ENCODE measurements at places on chromosomes 6 and 20. TPM values are rescaled to one million over a fixed set of nuclear protein-coding genes. Genes with fewer than 3 reads are reported as not detected.

DNA sequence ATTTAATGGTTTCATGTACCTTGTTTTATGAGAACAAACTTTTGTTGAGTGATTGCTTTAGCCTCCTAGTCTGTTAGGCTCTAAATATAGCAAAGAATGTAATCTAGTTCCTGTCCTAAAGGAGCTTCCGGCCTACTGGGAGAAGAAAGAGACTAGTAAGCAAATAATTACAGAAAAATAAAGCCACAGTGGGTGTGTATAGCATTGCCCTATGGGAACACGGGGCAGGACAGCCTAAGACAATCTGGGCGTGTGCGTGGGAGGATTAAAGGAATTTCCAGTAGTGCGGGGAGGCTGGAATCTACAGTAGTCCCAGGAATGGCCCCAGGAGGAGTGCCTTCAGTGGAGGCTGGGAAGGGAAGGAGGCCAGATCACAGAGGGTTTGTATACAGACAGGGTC lies 98.1 kb upstream of the AKAP12 start:
- no peak for DNase-seq

- no peak for DNase-seq
Measured at GRCh38 chr20:2279253-2279779, 16.5 kb upstream of the TGM3 start.

DNA sequence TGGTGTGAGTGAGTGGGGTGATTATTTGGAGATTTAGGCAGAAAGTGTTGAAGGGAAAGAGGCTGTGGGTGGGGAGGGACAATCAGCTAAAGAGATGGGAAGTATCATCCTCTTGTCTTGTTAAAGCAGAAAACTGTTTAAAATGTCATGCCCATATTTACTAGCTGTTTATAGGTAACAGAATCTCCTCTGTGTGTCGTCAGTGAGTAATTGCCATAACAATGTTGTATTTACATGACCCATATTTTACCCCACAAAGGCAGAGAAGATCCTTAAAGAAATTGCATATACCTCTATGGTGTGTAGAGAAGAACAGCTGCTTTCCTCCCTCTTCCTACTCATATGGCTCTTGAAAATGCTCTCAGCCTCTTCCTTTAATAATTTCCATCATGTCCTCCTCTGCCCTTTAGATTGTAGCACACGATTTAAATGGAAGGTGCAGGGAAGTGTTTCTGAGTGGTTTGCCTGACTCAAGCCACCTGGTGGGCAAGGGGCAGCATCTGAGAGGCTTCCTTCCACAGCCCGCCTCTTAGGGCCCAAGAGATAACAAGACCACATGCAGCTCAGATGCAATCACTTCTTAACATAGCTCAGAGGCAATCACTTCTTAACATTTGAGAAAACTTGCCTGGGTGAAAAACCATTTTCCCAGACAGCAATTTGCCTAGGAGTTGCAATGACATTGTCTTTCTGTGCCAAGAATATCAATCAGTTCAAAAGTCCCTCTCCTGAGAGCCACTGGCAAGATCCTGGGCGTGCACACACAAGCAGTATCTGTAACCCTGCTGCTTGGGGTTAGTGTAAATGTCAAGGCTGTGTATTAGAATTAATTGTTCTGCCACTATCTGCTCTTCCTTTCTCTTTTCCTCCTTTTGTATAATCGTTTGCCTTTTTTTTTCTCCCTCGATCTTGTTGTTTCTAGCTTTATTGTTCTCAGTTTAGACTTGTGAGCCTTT lies 44.1 kb upstream of the EDN1 start:
- DNase-seq = no peak

GRCh38 chr6:115932481-115932880 lies 128.2 kb downstream of the FRK start:
- DNase-seq = no peak

GRCh38 chr6:112008482-112008881 lies 45.4 kb upstream of the CCN6 start:
- DNase-seq = no peak

DNA sequence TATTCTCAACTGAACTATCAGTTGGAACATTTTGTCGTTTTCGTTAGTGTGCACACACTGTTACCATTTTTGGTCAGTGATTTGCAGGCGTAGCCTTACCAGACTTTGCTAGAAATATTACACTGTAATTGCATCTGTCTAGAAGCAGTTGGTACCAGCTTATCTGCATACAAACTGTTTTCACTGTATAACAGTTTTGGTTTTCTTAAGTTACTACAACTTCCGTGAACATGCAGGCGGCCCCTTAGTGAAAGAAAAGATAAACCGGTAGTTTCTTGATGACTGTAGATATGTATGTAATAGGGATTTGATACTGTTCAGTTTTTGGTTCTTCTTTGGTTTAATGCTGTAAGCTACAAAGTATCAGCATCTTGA lies 1.3 kb downstream of the DSTN start:
- DNase-seq = peak; percentile 19

DNA sequence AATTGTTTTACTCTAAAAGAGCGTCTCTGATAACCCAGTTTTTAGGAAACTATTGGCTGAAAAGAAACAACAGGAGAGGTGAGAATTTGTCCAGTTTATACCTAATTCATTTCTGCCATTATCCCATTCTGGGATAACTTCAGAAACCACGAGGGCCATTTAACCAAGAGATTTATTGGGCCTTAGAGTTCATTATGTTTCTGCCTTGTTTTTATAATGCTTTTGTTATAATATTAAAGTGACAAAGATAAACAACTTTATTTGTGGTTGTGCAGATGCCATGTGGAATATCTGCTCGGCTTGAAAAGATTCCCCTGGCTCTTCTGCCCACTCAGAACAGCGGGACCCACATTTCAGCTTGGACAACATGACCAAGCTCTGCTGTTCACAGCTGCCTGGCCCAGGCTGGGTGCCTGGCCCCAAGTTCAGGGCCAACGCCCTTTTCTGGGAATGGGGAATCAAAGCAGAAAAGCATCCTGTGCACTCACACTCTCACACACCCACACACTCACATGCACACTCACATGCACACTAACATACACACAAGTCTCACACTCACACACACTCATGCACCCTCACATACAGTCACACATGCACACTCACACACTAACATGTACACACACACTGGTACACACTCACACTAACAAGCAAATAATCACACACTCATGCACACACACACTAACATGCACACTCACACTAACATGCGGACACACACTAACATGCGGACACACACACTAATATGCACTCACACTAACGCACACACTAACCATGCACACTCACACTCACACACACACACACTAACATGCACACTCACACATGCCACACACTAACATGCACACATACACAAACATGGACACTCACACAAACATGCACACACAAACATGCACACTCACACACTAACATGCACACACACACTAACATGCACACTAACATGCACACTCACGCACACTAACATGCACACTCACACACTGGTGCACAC lies 86.7 kb upstream of the NEDD9 start:
- DNase-seq = no peak

- no peak for DNase-seq
Measured at GRCh38 chr6:110882824-110883554, 8.4 kb downstream of the AMD1 start.

DNA sequence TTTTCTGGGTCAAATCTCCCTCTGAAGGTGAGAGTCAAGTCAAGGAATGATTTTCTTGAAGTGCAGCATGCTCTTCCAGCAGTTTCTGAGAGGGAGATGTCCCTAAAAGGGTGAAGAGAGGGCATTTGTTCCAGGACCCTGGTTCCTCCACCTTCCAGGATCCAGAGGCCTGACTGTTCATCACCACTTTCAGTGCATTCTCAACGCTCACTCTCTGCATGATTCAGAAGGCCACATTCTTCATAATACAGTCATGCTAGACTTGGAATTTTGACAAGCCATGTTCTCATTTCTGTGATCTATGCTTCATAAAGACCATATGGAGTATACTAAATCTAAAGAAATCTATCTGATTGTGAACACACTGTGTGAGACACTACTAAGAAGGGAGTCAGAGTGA lies 85.1 kb downstream of the PDE7B start:
- DNase-seq = no peak

- no peak for DNase-seq
Measured at GRCh38 chr6:159086033-159086618, 41.3 kb upstream of the TAGAP start.

DNA sequence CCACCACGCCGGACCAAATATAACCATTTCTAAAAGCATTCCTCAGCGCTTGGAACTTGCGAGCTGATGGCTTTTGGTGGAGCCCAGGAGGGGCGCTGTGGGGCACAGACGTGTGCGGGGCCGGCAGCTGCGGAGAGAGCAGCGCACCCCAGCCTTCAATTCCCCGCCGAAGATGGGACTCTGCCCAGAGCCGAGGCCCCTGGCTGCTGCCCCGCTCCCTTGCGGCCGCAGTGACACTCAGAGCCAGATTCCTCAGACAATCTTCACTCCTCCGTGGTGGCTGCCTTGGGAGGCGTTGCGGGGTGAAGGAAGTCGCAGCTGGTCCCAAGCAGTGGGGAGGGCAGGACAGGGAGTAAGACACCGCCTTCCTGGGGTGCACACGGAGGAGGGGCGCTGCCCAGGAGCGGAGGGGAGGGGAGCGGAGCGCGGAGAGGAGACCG lies 87.7 kb downstream of the TMEM242 start:
- peak; percentile 69 for DNase-seq

- DNase-seq = no peak
Measured at GRCh38 chr6:131692031-131692430, 9.2 kb downstream of the OR2A4 start.

DNA sequence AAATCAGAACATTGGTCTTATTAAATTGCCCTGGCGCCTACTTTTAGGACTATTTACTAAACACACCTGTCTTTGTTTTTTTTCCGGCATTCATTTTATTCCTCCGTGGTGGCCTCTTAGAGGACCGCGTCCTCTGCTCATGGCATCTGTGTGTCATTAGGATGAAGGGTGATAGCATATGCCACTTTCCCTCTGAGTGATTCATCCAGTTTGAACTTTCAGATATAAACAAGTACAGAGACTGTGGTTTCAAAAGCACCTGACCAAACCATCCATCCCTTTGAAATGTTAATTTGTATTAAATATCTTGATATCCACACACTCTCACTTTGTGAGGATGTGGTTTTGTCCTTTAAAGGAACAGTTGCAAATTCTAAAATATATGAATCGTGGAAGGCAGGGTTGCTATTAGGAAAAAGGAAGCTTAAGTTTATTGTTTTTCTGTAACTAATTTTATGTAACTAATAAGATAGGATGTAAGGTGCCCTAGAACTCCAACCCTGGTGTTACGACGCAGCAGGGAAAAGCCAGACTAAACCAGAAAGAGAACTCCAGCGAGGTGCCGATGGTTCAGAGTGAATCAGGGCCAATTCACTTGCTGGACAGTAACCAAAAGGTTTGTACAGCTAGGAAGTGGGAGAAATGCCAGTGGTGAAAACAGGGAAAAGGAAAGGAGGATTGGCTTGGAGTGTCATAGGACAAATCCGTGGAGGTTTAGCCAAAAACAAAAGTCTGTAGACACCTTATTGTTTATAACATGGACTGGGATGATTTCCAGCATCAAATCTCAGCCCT lies 98.7 kb downstream of the SHLD1 start:
- no peak for DNase-seq

- no peak for DNase-seq
Measured at GRCh38 chr6:50185006-50185405, 135.3 kb upstream of the DEFB112 start.

DNA sequence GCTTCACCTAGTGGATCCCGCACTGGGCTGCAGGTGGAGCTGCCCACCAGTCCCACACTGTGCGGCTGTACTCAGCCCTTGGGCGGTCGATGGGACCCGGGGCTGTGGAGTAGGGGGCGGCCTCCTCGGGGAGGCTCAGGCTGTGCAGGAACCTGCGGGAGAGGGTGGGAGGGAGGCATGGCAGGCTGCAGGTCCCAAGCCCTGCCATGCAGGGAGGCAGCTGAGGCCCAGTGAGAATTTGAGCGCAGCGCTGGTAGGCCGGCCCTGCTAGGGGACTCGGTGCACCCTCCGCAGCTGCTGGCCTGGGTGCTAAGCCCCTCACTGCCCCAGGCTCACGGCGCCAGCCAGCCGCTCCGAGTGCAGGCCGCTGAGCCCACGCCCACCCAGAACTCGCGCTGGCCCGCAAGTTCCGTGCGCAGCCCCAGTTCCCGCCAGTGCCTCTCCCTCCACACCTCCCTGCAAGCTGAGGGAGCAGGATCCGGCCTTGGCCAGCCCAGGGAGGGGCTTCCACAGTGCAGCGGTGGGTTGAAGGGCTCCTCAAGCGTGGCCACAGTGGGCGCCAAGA lies 1407.6 kb downstream of the EPHA7 start:
- no peak for DNase-seq

DNA sequence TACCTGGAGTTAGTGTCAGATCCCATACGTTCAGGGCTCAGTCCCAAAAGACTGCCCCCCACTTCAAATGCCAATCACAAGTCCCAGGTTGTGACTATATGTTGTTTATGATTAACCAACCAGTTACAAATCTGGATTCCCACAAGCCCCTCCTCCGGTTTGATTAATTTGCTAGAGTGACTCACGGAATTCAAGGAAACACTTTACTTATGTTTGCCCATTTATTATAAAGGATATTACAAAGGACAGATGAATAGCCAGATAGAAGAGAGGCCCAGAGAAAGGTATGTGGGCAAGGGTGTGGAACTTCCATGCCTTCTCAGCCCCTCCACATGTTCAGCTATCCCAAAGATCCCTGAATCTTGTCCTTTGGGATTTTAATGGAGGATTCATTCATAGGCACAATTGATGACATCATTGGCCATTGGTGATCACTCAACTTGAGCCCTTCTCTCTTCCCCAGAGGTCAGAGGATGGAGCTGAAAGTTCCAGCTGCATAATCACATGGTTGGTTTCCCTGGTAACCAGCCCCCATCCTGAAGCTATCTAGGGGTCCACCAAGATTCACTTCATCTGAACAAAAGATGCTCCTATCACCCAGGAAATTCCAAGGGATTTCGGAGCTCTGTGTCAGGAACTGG lies 2.0 kb downstream of the ECT2L start:
- DNase-seq = no peak

DNA sequence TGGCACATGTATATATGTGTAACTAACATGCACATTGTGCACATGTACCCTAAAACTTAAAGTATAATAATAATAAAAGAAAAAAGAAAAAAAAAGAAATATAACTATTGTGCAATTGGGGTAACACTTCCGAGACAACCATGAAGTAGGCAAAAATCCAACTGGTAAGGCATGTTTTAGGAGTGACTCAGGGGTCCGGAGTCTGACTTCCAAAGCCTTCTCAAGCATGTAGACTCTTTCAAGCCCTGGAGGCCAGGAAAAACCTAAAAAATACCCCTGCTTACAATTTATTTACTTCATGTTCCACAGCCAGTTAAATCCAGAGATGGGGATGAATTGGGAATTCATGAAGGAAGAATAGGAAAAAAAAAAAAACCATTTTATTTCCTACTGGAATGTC lies 161.3 kb upstream of the PHACTR1 start:
- DNase-seq = no peak

Gene NFYA
- total RNA-seq = 32.4 TPM

Gene SYCP2L
- total RNA-seq = 0.14 TPM

Gene SLC22A16
- total RNA-seq = not detected

Gene TEAD3
- 1.7 TPM for total RNA-seq

Gene DEF6
- total RNA-seq = 108 TPM

Gene HCRTR2
- total RNA-seq = not detected

Gene ZSCAN16
- total RNA-seq = 7.9 TPM

Gene LAMA4
- not detected for total RNA-seq

Gene SAPCD1
- total RNA-seq = 18.0 TPM

Gene SIRPB1
- total RNA-seq = 1.6 TPM

Measured in activated T-cell treated with anti-CD3 and anti-CD28 coated beads, Interleukin-2, amount 50 U/mL, for 72 hours (primary cell).